ENCODE measurements at places on chromosomes 11 and 22.

DNA sequence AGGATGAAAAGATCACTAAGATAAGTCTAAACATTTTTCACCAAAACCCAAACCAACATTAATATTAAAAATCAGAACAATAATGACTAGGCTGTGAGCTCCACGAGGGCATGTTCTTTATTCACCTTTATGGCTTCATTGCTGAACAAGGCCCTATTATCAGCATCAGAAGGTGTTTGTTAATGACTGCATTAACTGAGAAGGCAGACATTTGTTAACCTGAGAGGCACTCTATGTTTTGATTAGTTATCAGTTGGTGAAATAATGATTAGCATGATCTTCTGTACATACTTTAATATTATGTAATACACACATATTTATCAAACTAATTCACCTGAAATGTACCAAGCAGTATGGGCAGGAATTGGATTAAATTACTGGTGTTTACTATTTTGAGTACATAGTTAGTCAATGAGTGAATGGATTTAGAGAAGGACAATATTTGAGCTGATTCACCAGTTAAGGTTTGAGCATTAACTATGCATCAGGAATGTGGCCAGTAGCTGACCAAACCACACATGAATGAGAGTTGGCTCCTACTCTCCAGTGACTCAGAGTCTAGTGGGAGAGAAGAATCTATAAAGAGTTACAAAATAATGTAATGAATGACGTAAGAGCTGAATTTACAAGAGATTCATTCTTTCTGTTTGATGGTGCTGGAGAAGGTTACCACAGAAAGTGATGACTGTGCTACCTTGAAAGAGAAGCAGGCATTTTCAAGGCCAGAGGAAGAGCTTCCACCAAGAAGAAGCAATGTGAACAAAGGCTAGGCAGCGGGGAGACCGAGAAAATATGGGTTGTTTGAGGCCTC is 6.7 kb downstream of the IL18 start:
- DNase-seq = no peak

GRCh38 chr11:128042290-128042751 is 545.0 kb downstream of the ETS1 start:
- DNase-seq = no peak

GRCh38 chr11:120801801-120802689 is 221.9 kb upstream of the TBCEL start:
- DNase-seq = peak; percentile 8

DNA sequence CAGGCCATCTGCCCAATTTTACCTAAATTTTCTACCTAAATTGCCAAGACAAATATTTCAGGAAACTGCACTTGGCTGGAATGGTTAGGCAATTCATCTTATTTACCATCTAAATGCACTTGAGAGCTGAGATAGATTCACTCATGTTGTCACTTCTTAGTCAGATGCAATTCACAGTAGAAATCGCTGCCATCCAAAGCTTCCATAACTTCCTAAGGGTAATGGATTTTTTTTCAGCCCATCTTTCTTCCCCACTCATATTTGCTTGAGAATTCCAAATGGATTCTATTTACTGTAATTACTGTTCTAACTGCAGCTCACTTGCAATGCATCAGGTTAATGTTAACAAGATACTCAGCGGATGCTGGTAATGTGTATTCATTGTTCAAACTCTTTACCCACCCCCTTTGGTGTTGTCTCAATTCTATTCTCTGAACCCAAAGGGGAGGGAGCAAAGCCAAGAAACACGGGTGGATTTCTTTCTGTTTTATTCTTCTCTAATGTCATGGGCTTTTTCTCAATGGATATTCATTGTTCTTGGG is 96.0 kb downstream of the TENM4 start:
- no peak for DNase-seq

DNA sequence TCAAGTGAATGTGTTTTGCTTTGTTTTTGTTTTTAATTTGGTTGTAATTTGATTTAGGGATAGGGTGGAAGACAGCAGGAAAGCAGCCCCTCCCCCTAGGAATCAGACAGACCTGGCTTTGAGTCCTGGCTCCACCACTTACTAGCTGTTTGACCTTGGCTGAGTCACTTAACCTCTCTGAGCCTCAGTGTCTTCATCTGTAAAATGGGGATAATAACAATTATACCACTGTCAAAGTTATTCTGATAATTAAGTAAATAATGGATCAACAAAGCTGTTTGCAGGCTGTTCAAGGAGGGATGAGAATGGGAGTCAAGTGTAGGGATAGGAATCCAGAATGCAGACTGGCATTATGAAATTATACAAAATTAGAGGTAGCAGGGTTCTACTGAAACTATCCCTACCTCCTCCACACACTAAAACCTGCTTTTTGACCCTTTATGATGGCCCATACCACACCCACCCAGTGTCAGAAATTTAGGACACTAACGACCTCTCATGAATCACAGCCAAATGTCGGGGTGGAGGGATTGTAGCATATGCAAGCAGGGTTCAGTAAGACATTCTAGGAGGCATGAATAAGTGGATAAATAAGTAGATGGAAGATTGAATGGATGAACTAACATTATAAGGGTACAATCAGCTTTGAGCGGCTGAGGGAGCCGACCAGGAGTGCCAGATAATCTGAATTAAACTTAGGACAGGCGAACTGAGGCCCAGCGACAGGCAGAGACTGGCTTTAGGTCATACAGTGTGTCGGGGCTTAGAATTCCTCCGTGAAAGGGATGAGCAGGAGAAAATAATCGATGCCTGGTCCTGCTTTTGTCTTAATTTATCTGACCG is 974 bp downstream of the ANAPC15 start:
- no peak for DNase-seq
